ELR (cell line): ENCODE measurements at places on chromosomes 2 and 18.
A peak's percentile ranks its signal among the peaks of the same experiment; 100 is the strongest.

- no peak for DNase-seq
These were observed 75.6 kb downstream of the SRD5A2 start for GRCh38 chr2:31505111-31505510.

DNA sequence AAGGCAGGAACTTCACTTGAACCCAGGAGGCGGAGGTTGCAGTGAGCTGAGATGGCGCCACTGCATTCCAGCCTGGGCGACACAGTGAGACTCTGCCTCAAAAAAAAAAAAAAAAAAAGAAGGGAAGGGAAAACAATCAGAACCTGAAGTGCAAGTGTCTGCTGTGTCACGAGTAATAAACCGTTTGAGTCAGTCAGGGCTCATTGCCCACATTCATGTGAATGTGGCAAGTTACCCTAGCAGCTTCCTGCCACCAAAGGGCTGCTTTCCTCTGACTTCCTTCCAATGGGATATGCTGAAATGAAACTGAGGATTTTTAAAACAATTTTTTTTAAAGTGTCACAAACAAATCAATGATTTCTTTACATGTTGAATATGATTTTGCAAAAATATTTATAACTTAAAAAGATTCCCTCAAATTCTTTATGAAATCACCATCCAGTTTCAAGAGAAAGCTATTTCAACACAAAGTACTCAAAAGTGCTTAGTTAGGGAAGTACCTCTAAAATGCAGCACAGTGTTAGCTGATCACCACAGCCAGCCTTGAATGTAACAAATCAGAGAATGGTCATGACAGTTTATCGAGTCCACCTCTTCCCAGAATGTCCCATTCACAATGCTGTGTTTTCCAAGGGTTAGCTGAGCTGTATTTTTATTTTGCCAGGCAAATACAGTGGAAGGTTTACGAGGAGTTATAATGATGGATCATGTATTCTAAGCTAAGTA is 36.4 kb downstream of the WDSUB1 start:
- DNase-seq = peak; percentile 90

GRCh38 chr2:180334514-180334913 is 327.4 kb upstream of the CWC22 start:
- DNase-seq = no peak

DNA sequence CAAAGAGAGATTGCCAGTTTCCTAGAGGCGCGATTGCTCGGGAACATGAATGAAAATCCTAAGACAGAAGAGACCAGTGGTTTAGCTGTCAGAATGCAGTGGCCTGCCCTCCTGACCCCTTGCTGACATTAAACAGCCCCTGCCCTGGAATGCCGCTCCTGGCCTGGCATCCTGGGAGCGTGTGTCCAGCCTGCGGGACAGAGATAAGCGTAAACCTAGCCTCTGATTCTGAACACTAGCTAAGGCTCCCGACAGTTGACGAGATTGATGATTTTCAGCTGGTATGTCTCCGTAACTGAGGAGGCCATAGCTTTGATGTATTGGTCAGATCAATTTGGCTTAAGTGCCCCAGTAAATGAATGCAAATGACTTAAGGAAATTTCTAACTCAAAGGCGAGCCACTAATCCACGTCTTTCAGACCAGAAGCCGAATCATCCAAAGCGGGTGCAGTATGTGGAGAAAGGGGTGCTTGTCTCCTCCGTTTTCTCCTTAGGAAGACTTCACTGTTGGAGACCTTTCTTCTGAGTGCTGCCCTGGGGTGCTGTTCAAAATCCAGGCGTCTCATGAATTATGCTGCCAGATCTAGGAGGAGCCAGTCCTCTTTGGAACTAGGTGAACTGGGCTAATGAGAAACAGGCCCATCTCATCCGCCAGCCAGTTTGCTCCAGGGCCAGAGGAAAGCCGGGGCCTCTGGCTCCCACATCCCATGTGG is 142.5 kb upstream of the L3MBTL4 start:
- DNase-seq = no peak

DNA sequence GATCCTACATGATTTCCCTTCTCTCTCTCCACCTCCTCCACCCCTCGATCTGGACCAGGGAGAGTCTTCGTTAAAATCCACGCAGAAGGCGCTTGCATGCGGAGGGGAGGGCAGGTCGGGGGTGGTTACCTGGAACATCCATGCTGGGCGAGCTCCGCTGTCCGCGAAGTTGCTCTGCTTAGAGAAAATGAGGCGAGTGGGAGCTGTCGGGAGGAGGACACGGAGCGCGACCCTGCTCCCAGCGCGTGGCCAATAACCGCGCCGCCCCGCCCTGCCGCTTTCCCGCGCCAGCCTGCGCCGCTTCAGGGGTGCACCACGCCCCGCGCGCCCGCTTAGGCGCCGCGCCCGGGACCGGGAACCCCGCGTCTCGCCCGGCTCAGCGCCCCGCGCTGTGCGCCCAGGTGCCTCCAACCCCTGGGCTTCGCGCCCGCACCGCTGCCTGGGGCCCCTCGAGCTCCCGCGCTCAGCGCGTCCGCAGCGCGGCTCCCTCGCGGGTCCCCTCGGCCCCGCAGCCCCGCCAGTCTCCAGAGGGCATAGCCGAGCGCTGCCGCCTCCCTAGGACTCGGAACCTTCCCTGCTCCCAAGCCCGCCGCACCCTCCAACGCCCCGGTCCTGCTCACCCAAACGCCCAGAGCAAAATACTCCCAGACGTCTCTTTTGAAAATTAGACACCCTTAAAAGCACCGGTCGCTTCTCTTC is 636 bp downstream of the CBLN2 start:
- no peak for DNase-seq

DNA sequence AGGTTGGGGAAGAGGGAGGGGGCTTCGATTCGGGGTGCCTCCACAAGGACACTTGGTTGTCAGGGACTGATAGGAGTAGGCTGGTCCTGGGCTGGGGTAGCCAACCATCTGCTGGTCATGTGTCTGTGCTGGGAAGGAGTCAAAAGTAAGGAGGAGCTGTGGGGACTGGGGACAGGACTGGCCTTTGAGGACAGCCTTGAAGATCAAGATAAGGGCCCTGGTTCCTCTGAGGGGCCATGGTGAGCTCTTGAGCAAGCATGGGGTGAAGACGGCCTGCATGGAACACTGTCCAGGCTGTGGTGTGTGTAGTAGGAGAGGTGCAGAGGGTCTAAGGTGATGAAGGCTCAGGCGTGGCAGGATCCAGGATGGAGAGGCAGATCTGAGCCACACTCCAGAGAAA is 1.7 kb downstream of the CYP27A1 start:
- DNase-seq = no peak

GRCh38 chr2:98912221-98912851 is 23.7 kb downstream of the CRACDL start:
- DNase-seq = peak; percentile 78

- DNase-seq = no peak
These were observed 373.6 kb downstream of the CDH7 start for GRCh38 chr18:66124394-66124793.

- peak; percentile 77 for DNase-seq
These were observed 18.6 kb upstream of the NCL start for GRCh38 chr2:231482806-231483391.

DNA sequence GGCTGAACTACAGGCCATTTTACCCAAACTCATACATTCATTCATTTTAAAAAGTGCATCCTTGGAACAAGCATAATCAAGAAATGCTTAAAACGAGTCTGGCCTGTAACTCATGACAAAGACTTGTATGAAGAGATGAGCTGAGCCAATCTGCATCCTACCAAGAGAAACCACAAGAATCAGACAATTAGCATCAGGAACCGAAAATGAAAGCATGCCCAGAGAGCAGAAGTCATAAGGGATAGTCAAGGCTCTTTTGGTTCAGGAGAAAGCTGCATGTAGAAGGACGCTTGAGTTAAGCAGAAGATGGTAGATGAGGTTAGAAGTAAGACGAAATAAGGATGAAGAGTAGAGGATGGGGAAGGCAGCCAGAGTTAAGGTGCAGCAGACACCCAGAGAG is 137.0 kb upstream of the CTNNA2 start:
- DNase-seq = no peak

GRCh38 chr2:41806286-41806685 is 241.5 kb upstream of the PKDCC start:
- no peak for DNase-seq

DNA sequence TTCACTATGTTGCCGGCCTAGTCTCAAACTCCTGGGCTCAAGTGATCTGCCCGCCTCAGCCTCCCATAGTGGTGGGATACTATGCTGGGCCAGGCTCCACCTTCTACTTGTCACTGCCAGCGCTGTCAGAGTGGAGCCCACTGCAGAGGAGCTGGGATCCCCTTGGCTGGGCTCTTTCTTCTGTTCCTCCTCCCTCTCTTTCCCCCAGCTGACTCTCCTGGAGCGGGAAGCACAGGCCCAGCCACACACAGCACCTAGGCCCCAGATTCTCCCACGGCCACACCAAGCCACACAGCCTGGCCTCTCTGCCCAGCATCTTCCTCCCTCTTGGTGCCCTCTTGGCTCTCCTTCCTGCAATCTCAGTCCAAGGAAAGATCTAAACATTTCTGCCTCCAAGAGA is 3.7 kb upstream of the GAREM2 start:
- no peak for DNase-seq

DNA sequence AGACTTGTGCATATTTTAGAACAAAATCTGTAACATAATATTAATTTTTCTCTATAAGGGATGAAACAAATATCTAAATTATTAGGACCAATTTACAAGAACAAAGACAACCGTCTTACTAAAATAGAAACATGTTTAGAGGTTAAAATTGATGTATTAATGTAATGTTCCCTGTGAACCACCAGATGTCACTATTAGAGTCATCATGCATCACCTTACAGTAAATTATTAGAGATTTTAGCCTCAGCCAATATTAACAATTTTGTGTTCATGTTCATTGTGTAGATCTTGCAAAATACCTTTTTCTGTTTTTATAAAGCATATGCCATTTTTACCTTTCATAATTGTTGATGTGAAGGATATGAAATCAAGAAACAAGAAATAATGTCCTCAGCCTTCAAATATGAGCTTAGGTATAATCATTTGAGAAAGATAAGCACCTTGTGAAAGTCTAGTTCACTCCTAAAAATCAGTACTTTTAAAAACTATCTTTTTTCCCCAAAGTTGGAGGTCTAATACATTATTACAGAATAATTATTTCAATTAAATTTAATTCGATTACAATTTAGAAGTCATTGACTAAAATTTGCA is 344.3 kb upstream of the KCNH7 start:
- DNase-seq = peak; percentile 50

GRCh38 chr18:42657551-42657950 is 457.9 kb downstream of the RIT2 start:
- no peak for DNase-seq

DNA sequence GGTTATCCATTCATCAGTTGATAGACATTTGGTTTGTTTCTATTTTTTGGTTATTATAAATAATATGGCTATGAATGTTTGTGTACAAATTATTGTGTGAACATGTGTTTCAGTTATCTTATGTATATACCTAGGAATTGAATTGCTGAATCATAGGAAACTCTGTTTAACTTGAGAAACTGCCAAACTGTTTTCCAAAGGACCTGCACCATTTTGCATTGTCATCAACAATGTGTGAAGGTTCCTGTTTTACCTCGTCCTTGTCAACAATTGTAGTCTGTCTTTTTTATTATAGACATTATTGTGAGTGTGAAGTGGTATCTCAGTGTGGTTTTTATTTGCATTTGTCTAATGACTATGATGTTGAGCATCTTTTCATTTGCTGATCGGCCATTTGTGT is 17.1 kb downstream of the PDK1 start:
- no peak for DNase-seq

DNA sequence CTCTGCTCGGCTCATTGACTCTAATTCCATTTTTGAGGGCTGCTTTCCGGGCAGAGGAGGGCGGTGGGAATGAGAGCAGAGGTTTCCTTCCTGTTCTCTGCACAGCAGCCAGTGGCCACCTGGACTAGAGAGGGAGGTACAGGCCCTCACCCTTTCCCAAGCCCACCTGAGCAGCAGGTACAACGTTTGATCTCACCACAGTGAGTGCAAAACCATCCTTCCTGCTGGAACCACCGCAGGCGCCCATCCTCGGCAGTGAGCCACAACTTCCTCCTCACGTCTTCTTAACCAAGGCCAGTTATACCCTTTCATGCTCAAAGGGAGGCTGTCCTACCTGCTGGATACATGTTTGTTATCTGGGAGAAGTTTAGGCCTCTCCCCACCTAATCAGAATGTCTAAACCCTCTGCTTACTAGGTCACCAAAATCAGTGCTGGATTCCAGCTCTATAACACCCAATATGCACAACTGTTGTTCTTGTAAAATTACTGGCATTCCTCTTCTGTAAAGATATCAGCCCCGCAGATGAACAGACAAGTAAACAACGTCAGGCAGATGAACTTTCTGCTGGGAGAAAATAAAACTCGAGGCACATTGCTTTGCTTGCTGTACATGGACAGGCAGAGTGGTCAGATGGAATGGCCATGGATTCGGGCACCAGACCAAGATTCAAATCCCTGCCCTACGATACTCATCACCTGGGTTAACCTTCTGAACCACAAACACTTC is 191.4 kb downstream of the SH3RF3 start:
- DNase-seq = no peak

DNA sequence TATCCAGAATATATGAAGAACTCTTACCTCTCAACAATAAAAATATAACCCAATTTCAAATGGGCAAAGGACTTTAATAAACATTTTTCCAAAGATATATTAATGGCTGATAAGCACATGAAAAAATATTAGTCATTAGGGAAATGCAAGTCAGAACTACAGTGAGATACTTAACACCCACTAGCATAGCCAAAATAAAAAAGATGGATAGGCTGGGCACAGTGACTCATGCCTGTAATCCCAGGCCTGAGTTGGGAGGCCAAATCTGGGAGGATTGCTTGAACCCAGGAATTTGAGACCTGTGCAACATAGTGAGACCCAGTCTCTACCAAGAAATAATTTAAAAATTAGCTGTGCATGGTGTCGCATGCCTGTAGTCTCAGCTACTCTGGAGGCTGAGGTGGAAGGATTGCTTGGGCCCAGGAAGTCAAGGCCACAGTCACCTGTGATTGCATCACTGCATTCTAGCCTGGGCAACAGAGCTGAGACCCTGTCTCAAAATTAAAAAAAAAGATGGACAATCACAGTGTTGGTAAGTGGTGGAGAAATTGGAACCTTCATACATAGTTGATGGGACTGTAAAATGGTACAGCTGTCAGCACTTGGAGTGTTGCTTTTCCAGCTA is 25.1 kb downstream of the MARCHF7 start:
- DNase-seq = no peak

GRCh38 chr2:105338020-105338385 is 663 bp downstream of the C2orf49 start:
- DNase-seq = peak; percentile 23

DNA sequence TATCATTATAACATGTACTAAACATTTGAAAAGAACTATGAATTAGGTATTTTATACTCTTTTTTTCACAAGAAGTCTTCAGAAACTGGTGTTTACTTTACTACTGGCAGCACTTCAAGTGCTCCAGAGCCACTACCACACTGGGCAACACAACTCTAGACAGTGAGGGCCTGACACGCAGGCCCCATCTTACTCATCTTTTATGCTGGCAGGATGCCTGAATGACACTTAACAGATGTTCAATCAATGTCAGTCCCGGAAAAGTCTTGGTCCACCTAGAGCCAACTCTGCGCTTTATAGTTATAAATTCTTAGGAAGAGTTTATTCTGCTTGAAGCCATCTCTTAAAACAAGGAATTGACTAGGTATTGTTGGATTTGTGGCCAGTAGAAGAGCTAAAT is 8.7 kb upstream of the WIPF1 start:
- DNase-seq = peak; percentile 81

GRCh38 chr2:65072181-65072970 is 16.2 kb downstream of the CEP68 start:
- DNase-seq = no peak
